Epithelial cell of alveolus of lung (primary cell): ENCODE measurements at places on chromosomes 12 and 14. TPM values are rescaled to one million over a fixed set of nuclear protein-coding genes. Genes with fewer than 3 reads are reported as not detected.

TMEM121 gene
- total RNA-seq, result 9.3 and 12.6 TPM in 2 replicates

PLEKHH1 gene
- 0.26 and 1.8 TPM in 2 replicates for total RNA-seq

ADSS1 gene
- total RNA-seq, result 2.6 and 24.9 TPM in 2 replicates

KRT85 gene
- not detected in 2 replicates for total RNA-seq

TPH2 gene
- total RNA-seq, result not detected in 2 replicates

OTOGL gene
- total RNA-seq, result under 0.01 TPM in 1 of 2 replicates, not detected in the other

NCAPD2 gene
- total RNA-seq, result 40.1 and 98.9 TPM in 2 replicates

COCH gene
- 0.39 and 0.72 TPM in 2 replicates for total RNA-seq

TOMM20L gene
- total RNA-seq, result not detected in 2 replicates

PLEK2 gene
- 5.0 and 30.3 TPM in 2 replicates for total RNA-seq

LYZ gene
- total RNA-seq, result 0.56 TPM in 1 of 2 replicates, not detected in the other

EP400 gene
- total RNA-seq, result 10.5 and 13.9 TPM in 2 replicates

AMDHD1 gene
- total RNA-seq, result 0.08 and 0.13 TPM in 2 replicates

SLC4A8 gene
- total RNA-seq, result 1.9 and 3.4 TPM in 2 replicates

P2RX4 gene
- 14.4 and 39.0 TPM in 2 replicates for total RNA-seq

HOXC12 gene
- not detected in 2 replicates for total RNA-seq

MAX gene
- total RNA-seq, result 28.7 and 36.7 TPM in 2 replicates

GLIPR1L2 gene
- 0.13 TPM in 1 of 2 replicates, not detected in the other for total RNA-seq

SRRM4 gene
- total RNA-seq, result not detected in 2 replicates

RNASE4 gene
- 18.6 and 27.5 TPM in 2 replicates for total RNA-seq

METTL1 gene
- total RNA-seq, result 3.6 and 15.4 TPM in 2 replicates

INHBC gene
- total RNA-seq, result not detected in 2 replicates

CLEC12A gene
- total RNA-seq, result not detected in 2 replicates

C14orf132 gene
- total RNA-seq, result 22.0 and 50.3 TPM in 2 replicates

ALDH2 gene
- 70.2 and 140 TPM in 2 replicates for total RNA-seq

FICD gene
- 1.8 and 5.7 TPM in 2 replicates for total RNA-seq

CHGA gene
- not detected in 2 replicates for total RNA-seq

PLEKHD1 gene
- 0.08 TPM in 1 of 2 replicates, not detected in the other for total RNA-seq

BRI3BP gene
- total RNA-seq, result 2.2 and 4.7 TPM in 2 replicates
